ENCODE measurements at places on chromosomes 3 and 15.

DNA sequence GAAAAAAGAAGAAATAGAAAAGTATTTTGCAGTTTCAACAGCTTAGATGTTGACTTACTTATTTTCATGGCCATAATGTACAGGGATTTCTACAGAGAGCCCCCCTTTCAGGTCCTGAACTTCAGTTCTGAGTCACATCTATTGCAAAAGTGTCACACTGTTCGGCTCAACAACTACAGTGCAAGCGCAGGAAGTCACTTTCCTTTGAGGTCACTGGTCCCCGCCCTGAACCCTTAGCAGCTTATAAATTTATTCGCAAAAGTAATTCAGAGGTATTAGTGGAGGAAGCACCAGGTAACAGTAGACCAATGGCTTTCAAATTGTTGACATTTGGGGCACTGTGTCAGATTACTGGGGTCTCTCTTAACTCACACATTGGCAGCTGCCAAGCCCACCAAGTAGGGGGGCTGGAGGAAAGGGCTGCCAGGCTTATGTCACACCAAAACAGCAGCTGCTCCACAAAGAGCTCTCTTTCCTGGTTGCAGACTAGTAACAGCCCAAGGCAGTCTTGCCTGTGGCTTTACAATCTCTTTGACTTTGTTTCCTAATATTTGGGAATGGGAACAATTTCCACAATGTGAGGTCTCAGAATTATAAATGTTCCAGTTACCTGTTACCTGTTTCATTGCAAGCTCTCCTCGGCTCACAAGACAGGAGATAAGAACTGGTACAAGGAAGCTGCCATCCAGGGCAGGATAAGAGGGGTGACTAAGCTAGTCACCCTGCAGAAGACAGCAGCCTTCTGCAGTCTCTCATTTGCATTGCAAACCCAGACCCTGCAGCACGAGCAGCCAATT lies 130.2 kb upstream of the STRIT1 start:
- DNase-seq, result no peak

- DNase-seq, result no peak
These were observed 71.4 kb upstream of the WDR72 start for GRCh38 chr15:53830707-53831386.

GRCh38 chr3:111859061-111859973 lies at the start of gene PHLDB2:
TSS of gene PHLDB2 (plus strand) at chr3:111859265. CDS start at chr3:111884078, 24,813 bp downstream.
- peak; percentile 15 for DNase-seq

GRCh38 chr3:124037326-124037725 lies 45.4 kb upstream of the ROPN1 start:
- DNase-seq, result no peak

DNA sequence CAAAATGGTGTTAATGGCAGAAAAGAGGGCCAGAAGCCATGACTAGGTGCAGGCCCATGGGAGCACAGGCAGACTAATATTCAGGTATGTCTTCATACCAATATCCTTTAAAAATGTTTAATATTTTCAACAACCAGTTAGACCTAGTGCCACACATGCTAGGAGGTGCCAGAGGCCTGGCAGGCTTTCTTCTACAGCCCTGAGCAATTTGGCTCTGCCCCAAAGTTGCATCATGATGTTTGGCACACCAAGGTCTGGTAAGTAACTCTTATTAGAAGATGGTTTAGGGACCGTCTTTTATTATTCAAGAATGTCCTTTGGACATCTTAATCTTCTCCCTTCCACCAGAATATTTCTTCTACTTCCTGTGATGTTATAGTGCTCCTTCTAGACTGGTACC lies 34.8 kb downstream of the MITF start:
- no peak for DNase-seq

DNA sequence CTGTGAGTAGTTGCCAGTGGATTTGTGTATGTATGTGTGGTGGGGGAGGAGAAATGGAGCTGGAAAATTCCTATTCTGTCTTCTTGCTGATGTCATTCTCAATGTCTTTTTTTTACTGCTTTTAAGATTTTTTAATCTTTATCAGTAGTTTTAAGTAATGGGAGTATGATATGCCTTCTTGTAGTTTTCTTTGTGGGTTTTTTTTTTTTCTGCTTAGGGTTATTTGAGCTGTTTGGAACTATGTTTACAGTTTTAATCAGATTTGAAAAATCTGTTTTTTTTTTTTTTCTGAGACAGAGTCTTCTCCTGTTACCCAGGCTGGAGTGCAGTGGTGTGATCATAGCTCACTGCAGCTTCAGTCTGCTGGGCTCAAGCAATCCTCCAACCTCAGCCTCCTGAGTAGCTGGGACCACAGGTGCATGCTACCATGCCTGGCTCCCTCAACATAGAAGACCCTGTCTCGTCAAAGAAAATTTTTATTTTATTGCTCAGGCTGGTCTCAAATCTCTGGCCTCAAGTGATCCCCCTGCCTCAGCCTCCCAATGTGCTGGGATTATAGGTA lies 37.1 kb downstream of the RPL39L start:
- DNase-seq, result no peak

DNA sequence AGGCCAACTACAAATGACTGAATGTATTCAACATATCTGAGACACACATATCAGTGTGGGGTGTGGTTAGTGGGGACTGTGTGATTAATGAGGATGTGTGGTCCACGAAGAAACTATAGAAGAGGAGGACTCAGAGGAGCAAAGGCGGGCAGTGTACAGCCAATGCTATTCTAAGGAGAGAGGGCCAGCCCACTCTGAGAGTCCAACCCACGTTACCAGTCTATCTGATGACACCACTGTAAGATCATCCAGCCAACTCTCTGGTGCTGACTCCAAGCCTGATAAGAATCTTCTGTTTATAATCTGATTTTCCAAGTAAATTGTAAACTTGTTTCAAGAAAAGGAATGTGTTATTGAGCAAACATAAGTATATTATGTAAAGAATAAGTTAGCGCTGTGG lies 47.2 kb downstream of the MCF2L2 start:
- DNase-seq, result no peak

DNA sequence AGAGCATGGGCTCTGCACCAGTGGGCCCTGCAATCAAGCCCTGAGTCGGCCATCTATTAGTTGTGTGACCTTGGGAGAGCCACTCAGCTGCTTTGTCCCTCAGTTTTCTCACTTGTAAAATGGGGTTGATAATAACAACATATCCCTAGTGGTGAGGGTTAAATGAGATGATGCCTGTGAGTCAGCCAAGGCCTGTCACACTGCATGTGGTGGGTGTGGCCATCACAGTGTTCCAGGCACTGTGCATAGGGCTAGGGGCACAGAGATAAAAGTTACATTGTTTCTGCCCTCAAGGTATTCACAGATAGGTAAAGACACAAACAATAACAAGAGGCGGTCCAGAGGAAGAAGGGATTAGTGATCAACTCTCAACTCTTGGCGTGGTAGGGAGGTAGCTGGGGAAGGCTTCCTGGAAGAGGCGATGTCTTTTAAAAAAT lies 19.5 kb downstream of the SMAD6 start:
- DNase-seq, result no peak

DNA sequence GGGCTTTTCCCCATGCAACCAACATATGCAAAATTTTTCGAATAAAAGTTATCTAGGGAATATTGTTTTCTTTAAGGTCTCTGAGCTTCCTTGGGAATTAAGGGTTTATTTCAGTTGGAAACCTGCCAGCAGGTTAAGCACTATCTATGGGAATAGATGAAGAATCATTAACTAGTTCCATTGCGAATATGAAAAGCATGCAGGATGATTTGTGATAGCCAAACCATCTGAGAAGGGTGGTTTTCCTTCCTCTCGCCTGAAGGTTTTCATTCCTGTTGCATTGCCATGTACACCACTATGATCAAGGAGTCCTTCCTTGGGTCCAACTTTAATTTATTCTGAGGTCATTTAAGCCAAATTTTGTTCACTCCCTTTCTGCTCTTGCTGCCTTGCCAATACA lies 184.9 kb downstream of the NR2F2 start:
- no peak for DNase-seq

DNA sequence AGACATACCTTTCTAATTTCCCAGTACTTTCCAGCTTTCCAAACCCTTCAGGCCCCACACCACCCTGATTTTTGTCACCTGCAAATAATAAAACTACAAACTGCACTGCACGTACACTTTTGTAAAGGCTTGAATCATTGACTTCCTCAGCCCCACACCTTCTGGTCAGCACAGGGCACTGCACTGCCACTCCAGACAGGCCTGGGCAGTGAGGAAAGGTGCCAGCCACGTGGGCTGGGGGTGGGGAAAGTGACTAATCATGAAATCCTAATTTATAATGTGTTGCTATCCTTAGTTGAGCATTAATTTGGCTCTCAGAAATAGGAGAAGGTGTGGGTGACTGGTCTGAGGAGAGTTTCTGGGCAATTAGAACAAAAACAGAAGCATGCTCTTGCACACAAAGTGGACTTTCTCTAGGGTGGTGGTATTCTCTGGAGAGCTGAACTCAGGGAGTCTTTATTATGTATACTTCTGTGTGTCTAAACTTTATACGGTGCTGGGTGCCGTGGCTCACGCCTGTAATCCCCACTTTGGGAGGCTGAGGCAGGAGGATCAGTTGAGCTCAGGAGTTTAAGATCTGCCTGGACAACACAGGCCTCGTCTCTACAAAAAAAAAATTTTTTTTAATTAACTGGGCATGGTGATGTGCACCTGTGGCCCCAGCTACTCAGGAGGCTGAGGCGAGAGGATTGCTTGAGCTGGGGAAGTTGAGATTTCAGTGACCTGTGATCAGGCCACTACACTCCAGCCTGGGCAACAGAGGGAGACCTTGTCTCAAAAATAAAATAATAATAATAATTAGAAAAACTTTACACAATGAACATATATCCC lies 58.2 kb upstream of the FLNB start:
- DNase-seq, result no peak

- DNase-seq, result no peak
These were observed 28.9 kb downstream of the C3orf20 start for GRCh38 chr3:14703791-14704190.

DNA sequence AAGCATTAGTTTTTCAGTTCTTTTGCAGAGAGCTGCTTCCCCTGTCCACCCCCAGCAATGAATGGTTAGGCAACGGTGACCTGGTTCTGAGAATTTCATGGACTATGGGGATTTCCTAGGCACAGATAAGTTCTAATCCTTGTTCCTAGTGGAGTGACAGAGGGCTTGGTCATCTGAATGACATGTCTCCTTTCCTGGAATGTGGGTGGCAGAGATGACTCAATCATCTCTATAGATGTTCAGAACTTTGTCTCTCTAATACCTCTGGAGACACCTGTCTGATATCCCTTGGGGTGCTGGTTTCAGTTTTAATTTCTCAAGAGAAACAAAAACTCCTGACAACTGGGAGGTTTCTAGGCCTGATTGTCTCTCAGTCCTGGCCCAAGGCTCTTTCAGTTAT lies 10.4 kb downstream of the PLA2G4E start:
- no peak for DNase-seq

DNA sequence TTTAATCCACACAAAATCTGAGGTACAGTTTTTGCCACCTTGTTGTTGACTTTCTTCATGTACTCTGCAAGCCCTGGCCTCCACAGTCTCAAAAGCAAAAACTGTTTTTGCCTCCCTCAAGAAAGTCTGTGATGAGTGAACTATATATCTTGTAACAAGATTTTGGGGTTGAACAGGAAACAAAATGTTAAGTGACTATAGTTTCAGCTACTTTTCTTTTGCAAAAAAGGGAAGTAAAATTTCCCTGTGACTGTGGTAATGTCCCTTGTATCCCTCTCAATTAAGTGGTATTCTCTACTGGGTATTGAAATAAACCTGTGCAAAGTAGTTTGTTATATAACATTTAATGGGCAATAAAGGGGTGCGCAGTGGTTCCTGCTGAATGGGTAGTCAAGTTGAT lies 21.3 kb upstream of the SCAANT1 start:
- no peak for DNase-seq

DNA sequence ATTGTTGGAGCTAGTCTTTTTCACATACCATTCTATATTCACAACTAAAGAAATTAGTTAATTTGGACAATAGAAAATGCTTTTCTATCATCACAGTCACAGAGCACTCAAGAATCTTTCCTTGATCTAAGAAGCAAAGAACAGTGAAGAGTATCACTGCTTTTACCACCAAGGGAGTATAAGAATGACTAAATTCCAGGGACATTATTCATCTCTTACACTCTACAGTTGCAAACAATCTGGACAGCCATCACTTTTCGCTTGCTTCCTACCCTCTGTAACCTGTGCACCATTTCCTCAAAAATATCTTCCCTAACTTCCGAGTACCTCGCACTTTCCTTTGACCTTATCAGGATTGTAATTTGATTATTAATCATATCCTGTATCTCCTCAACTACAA lies 359.5 kb upstream of the TMCO5A start:
- no peak for DNase-seq

Data from NCI-H774 (cell line).